Activated naive CD8-positive, alpha-beta T cell treated with anti-CD3 and anti-CD28 coated beads, Interleukin-2, amount 50 U/mL, for 24 hours (primary cell): ENCODE measurements at places on chromosomes 2 and 18.
A peak's percentile ranks its signal among the peaks of the same experiment; 100 is the strongest.

- H3K27ac ChIP-seq: no peak overlapping the region
- no peaks in the 10 kb centered on the region for H3K27me3 ChIP-seq
- DNase-seq: no peak
- H3K4me3 ChIP-seq: no peak overlapping the region
- H3K36me3 ChIP-seq: peaks cover 35% of the 10 kb centered on the region
- no peaks in the 10 kb centered on the region for H3K4me1 ChIP-seq
Observed at GRCh38 chr18:47113796-47114540, 36.3 kb downstream of the HDHD2 start.

DNA sequence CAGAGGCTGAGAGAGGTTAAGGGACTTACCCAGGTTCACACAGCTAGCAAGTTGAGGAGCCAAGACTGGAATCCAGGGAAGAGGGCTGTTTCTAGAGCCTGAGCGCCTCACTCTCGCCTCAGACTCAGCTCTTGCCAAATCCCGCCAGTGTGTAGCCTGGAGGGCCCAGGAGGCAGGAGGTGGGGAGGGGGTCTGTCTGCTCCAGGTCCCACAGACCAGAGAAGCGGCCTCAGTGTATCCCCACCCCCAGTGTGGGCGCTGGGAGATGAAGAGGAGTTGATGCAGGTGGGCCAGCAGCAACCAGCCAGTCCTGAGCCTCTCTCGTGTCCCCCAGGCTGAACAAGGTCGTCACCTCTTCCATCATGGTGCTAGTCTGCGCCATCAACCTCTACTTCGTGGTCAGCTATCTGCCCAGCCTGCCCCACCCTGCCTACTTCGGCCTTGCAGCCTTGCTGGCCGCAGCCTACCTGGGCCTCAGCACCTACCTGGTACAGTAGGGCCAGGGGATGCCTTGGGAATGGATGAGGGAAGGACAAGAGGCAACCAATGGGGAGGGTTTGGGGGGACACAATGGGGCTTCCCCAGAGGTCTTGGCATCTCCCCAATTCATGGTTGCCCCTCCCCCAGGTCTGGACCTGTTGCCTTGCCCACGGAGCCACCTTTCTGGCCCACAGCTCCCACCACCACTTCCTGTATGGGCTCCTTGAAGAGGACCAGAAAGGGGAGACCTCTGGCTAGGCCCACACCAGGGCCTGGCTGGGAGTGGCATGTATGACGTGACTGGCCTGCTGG is 5.2 kb upstream of the CTDSP1 start:
- no peak for DNase-seq
- H3K36me3 ChIP-seq: no peaks in the 10 kb centered on the region
- no peak overlapping the region for H3K27ac ChIP-seq
- no peak overlapping the region for H3K4me3 ChIP-seq
- peaks cover 41% of the 10 kb centered on the region for H3K4me1 ChIP-seq
- no peaks in the 10 kb centered on the region for H3K27me3 ChIP-seq

DNA sequence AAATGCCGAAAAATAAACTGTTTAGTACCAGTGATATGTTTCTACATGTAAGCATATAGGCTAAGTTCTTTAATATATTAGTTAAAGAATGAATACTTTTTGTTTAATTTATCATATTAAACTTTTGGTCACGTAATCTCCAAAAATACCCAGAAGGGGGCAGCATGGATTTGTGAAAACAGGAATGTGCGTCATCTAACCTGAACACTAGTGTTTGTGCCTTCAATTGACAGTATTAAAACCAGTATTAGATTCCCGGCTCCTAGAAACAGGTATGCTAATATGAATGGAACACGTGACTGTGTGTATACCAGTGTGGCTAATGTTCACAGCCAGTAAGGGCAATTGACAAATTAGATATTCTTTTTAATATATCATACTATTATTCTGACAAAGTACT is 51.8 kb downstream of the WDR7 start:
- no peaks in the 10 kb centered on the region for H3K4me1 ChIP-seq
- no peaks in the 10 kb centered on the region for H3K27me3 ChIP-seq
- H3K27ac ChIP-seq: no peak overlapping the region
- no peak overlapping the region for H3K4me3 ChIP-seq

GRCh38 chr2:143248631-143249030 is 119.4 kb downstream of the ARHGAP15 start:
- H3K36me3 ChIP-seq: peaks cover 16% of the 10 kb centered on the region
- no peaks in the 10 kb centered on the region for H3K27me3 ChIP-seq
- peak overlapping the region; percentile 3 for H3K4me3 ChIP-seq
- peaks cover 37% of the 10 kb centered on the region for H3K4me1 ChIP-seq
- no peak overlapping the region for H3K27ac ChIP-seq
- DNase-seq: no peak

GRCh38 chr18:63042351-63042750 is 277.2 kb downstream of the BCL2 start:
- DNase-seq: no peak
- H3K4me1 ChIP-seq: peaks cover 18% of the 10 kb centered on the region
- H3K36me3 ChIP-seq: no peaks in the 10 kb centered on the region
- peaks cover 5% of the 10 kb centered on the region for H3K27me3 ChIP-seq
- no peak overlapping the region for H3K4me3 ChIP-seq

DNA sequence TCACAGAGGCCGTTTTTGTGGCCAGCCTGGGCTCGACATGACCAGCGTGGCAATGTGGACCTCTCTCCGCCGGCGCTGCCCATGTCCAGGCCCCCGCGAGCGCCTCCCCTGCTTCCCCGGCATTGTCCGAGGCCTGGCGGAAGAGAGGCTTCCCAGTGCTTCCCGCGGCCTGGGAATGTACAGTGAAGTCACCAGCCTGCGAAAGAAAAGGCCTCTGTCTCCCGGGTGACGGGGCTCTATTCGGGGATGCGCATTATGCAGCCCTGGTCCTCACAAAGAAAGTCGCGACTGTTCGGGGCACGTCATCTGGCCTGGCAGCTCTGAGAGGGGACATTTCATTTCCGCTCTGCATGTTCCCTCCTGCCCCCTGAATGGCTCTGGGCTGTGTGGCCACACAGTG is 109.2 kb upstream of the AGAP1 start:
- H3K4me3 ChIP-seq: no peak overlapping the region
- H3K27me3 ChIP-seq: peaks cover 3% of the 10 kb centered on the region
- no peaks in the 10 kb centered on the region for H3K4me1 ChIP-seq

DNA sequence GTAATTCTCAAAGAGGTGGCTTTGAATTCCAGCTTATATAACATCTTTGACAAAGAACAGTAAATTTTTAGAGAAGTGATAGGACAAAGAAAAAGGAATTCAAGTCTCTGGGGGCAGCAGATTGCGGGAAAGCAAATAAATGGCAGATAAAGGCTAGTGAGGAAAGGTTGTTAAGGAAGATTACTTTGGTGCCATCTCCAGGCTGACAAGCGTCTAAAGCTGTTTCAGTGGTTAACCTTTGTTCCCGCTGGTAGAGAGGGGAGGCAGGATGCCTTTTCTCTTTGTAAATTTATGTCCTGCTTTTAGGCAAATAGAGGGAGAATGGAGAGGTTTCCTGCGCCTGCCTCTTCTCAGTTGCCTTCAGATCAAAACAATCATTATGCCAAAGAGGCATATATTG is 431.2 kb upstream of the CHST9 start:
- H3K4me1 ChIP-seq: no peaks in the 10 kb centered on the region
- DNase-seq: no peak
- no peak overlapping the region for H3K27ac ChIP-seq

DNA sequence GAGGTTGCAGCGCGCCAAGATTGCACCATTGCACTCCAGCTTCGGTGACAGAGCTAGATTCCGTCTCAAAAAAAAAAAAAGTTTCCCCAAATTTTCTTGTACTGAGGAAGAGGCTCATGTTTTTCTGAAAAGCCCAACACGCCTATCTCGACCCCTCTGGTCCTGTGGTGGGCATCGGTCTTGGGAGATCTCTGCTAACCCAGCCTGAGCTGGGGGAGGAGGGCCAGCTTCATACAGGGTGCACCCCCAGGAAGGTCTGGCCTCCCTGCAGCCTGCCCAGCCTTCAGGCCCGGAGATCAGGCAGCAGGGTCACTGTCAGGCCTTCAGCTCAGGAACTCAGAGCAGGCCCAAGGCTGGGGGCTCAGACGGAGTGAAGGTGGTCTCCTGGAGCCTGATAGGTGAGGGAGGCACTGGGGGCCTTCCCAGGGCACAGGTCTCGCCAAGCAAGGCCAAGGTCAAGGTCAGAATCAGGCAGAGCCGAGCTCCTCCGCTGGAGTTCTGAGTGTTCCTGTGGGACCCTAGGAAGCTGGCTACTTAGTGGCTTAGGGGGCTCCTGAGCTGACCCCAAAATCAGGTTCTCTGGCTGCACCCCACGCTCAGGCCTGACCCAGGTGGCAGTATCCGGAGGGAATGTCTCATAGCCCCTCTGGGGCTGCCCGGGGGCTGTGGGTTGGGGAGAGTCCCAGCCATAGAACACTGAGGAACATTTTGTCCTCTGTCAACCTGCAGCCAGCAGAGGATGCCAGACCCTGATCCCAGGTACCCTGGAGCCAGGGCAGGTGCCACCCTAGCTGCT is 37.9 kb upstream of the SMAD7 start:
- no peak for DNase-seq
- no peaks in the 10 kb centered on the region for H3K36me3 ChIP-seq
- H3K4me1 ChIP-seq: peaks cover 2% of the 10 kb centered on the region
- H3K4me3 ChIP-seq: no peak overlapping the region
- no peak overlapping the region for H3K27ac ChIP-seq

DNA sequence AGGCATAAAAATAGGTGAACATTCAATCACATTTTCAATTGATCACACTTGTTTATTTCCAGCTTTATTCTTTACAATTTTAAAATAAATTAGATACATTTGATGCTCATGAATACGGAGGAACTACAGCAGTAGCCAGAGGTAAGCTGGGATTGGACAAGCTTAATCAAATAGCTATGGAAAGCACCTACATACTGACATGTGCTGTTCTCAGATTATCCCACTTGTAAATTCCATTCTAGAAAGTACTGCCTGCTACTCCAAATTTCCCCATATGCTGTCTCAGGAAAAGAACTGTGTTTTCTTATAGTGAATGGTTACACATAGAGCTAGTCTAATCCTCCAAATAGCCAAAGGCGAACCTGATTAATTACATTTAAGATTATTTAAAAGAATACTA is 24.2 kb downstream of the PELI1 start:
- H3K27ac ChIP-seq: no peak overlapping the region
- H3K27me3 ChIP-seq: no peaks in the 10 kb centered on the region
- DNase-seq: no peak
- no peak overlapping the region for H3K4me3 ChIP-seq
- H3K4me1 ChIP-seq: peaks cover 63% of the 10 kb centered on the region

DNA sequence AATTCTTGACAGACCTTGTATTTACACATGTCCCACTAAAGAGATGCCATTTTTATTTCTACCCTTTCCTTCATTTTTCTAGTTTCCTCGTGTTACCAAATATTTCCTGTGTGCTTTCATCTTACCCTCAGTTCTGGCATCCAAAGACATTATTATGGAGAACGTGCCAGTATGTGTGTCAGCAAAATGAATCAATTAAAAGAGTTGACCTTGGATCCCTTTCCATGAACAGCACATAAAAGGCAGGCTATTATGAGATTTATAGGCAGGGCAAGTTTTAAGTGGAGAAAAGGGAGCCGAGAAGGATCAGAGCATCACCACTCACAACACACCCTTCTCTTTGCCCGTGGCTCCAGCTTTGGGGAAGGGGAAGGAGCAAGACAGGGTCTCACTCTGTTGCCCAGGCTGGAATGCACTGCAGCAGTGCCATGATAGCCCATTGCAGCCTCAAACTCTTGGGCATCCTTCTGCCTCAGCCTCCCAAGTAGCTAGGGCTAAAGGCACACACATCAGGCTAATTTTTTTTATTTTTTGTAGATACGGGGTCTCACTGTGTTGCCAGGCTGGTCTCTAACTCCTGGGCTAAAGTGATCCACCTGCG is 149.9 kb downstream of the GFPT1 start:
- no peaks in the 10 kb centered on the region for H3K4me1 ChIP-seq
- H3K4me3 ChIP-seq: no peak overlapping the region
- no peak overlapping the region for H3K27ac ChIP-seq

DNA sequence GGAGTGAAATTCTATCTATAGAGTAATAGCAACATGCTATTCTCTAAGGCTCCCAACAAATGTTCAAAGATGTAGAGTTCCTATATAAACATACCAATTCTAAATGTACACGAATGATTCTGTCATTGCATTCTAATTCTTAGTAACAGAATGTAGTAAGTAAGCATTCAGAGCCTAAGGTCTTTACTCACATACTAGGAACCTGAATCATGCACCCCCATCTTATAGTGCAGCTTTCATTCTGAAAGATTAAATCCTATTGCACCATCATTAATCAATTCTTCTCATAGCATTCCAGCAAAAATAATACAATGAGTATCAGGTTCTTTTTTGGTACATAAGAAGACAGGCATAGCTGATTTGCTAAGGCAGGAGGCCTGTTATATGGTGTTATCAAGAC is 230.0 kb downstream of the NCKAP5 start:
- DNase-seq: no peak
- no peak overlapping the region for H3K4me3 ChIP-seq
- H3K27ac ChIP-seq: no peak overlapping the region
- no peaks in the 10 kb centered on the region for H3K36me3 ChIP-seq
- H3K4me1 ChIP-seq: no peaks in the 10 kb centered on the region

DNA sequence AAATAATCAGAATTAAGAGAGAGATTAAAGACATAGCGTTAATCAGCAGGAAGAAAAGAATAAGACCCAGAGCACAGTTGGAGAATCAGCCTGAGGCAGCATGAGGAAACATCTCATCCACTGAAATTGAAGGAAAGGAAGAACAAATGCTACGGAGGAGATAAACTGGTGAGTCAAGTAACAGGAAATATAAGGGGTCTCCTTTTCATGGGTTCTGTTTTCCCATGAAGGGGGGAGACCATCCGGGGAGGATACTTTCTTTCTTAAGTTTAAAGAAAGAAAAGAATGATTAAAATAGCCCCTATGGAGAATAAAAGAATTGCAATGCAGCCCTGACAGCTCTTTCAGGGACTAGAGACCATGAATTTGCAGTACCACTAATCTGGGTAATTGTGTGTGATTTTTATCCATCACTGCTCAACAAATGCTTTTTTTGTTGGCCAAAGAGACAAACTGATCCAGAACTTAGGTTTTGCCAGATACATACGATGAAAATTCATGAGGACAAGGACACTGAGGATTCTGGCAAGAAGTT is 17.7 kb downstream of the ROCK2 start:
- no peak overlapping the region for H3K4me3 ChIP-seq
- peaks cover 10% of the 10 kb centered on the region for H3K4me1 ChIP-seq
- no peaks in the 10 kb centered on the region for H3K27me3 ChIP-seq

DNA sequence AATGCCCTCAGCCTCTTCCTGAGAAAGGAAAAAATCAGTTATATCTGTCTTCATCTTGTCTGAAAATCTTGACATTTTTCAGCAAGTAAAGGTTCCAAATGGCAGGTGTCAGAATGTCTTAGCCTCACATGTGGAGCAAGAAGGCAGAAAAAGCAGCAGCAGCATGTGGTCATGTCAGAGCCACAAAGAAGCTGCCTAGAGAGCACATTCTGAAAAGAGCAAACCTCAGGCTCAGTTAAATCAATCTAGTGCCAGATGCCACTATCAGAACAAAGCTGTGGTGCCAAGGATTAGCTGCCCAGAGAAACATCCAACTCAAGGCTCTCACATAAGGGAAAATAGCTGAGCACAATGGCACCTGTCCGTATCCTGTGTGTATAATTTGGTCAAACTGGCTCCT is 105.9 kb downstream of the SRBD1 start:
- H3K4me1 ChIP-seq: no peaks in the 10 kb centered on the region
- no peak overlapping the region for H3K27ac ChIP-seq
- DNase-seq: no peak

GRCh38 chr2:159094173-159094737 is 125.8 kb downstream of the TANC1 start:
- DNase-seq: peak; percentile 8
- H3K27me3 ChIP-seq: no peaks in the 10 kb centered on the region
- H3K4me1 ChIP-seq: peaks cover 65% of the 10 kb centered on the region
- H3K36me3 ChIP-seq: peaks cover 11% of the 10 kb centered on the region
- peak overlapping the region; percentile 70 for H3K27ac ChIP-seq
